ENCODE measurements at places on chromosomes 11 and 22.

GRCh38 chr11:12815931-12816494 is 141.8 kb downstream of the TEAD1 start:
- no peak for DNase-seq

- DNase-seq = no peak
Observed at GRCh38 chr22:17724678-17725499, 49.4 kb downstream of the BID start.

DNA sequence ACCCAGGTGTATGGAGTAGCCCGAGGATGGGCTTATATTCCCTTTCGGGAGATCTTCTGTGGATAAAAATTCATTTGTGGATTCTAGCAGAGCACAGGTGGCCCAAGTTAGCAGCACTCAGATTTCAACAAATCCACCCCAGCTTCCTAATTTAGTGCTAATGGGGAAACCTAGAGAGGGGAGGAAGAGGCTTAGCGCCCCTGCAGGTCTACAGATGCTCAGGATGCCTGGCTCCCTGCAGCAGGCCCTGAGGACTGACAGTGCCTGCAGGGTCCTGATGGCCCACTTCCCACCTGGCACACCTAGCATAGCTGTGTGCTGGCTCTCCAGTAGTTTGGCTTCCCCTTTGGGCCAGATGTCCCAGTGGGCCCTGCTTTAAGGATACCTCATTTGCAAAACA is 6.5 kb downstream of the DGAT2 start:
- DNase-seq = no peak

- no peak for DNase-seq
Observed at GRCh38 chr11:83011333-83012167, 60.1 kb downstream of the RAB30 start.

DNA sequence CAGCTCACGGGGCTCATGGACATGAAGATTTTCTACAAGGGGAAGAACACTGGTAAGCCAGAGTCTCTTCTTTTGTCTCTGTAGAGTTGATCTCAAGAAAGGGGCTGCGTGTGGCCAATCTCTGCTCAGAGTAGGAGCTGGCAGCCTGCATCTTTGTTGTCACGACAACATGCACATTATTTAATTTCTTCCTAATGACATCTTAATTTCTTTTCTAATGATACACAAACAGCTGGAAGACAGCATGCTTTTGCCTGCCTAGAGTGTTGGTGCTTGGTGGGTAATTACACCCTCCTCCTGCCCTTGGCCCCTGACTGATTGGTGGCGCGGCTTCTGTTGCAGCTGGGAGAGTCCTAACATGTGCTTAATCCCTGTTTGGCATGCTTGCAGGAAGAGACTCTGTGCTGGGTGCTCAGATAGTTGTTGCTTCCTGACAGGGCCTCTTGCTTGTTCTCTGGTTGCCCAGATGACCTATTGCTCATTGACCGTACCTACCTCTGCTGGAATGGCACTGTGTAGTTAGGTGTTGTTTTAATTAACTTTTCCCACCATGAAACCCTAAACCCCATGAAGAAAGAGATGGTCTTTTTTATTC is 106.9 kb upstream of the SORL1-AS1 start:
- DNase-seq = no peak

DNA sequence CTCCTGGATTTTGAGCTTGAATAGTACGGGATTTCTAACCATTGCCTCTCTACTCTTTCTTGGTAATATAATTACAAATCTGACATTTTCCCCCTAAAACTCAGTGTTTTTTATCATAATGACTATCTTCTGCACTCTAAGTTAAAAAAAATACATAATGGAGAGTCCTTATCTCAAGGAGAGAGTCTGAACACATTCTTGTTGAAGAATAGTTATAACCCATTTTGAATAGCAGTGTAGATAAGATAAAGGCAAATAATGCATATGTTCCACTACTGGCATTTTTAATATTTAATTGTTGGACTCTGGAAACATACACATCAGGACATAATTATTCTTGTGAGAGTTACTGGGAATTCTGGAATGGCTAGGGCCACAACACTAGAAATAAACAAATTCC is 456.5 kb upstream of the ANO5 start:
- no peak for DNase-seq

- no peak for DNase-seq
Observed at GRCh38 chr22:24335496-24335895, 64.9 kb downstream of the SPECC1L start.

DNA sequence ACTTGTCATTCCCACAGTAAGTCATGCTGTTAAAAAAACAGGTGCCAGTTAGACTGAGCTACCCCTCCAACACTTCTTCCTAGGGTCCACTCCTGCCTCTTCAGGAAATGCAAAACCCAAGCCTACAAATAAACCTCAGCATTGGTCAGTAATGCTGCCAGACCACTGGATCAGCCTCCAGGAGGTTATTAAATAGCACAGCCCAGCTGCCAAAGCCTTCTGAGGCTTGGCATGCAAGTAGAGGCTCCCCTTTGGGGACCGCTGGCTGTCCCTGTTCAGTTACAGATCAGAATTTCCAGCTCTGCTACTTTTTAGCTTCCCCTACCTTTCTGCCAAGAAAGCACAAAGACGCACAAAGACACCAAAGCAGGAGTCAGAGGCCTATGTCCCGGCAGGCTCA is 33.3 kb downstream of the ABTB2 start:
- no peak for DNase-seq

GRCh38 chr11:47177229-47177845 is 658 bp upstream of the ARFGAP2 start:
- DNase-seq = peak; percentile 60

GRCh38 chr11:59629996-59630395 is 14.4 kb upstream of the OSBP start:
- DNase-seq = no peak

DNA sequence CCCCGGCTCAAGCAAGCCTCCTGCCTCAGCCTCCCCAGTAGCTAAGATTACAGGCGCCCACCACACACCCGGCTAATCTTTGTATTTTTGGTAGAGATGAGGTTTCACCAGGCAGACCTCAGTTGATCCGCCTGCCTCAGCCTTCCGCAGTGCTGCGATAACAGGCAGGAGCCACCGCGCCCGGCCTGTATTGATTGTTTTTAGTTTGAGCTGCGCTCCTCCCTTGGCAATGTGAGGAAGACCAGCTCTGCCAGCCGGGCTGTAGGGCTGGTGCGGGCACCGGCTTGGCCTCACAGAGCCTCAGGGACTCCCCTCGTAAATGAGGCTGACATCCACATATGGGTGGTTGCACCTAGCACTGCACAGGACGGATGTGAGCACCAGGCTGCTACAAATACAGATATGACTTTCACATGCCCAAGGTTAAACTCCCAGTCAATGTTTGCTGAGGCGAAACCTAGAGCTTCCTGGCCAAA is 7.5 kb upstream of the SLC2A11 start:
- DNase-seq = no peak

DNA sequence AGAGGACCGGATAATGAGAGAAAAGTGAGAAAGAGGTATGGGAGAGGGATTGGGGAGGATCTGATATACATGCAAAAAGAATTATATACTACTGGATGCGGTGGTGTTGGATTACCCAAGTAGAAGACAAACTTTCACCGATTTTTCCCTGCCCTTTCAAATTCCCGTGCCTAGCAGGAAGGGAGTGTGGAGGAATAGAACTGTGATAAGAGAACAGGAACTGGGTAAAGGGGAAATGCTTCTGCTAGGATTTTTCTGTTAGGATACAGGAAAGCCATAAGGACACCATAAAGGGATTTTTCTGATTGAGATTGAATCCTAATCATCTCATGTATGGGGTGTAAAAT is 480 bp upstream of the MTMR2 start:
- no peak for DNase-seq

- no peak for DNase-seq
Observed at GRCh38 chr11:125980436-125980835, 34.6 kb downstream of the VSIG10L2 start.

DNA sequence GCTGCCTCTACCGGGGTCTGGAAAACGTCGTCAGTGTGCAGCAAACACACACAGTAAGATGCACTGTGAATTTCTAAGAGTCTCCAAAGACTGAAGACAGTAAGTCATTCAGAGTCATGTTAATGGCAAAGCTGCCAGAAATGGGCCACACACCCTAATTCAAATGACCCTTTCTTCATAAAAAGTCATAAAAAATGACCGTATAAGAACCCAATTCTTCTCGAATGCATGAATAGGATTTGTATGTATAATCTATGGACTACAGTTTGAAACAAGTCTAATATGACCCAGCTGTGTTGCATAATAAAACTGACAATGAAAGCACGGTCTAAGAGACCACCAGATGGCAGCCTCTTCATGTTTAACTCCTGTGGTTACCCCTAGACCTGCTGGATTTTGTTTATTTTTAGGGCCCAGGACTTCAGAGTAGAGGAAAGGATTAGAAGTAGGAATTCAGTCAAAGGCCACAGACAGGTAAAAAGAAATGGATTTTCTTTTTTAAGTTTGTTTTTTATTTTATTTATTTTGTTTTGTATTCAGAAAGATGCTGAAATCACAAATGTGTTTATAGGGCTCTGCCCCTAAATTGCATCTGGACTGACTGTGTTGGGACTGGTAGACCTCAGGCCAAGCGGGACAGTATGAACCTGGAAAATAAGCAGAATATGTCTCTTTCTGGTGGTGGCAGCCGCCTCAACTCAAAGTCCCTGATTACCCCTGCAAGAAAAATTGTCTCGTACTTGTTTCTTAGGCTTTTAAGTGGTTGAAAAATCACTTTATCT is 32.1 kb upstream of the SLC5A12 start:
- peak; percentile 72 for DNase-seq

GRCh38 chr11:111851636-111852035 is 19.7 kb downstream of the ALG9 start:
- no peak for DNase-seq

GRCh38 chr11:82756765-82757639 is 23.3 kb upstream of the FAM181B start:
- DNase-seq = peak; percentile 37

DNA sequence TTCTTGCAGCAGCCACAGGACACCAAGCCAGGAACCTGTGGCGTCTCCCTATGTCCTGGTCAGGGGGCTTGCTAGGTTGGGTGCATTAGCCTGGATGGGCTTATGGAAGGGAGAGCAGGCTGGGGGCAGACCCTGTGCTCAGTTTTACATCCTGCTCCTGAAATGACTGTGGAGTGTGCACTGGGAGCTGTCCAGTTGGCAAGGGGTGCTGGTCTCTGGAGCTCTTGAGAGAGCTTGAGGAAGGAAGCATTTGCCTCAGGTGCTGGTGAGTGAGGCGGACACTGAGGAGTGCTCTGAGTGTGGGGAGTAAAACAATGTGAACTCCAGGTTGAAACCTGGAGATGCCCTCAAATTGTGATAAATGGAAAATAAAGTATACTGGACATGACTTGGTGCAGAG is 3.4 kb downstream of the SCGB1D4 start:
- no peak for DNase-seq

DNA sequence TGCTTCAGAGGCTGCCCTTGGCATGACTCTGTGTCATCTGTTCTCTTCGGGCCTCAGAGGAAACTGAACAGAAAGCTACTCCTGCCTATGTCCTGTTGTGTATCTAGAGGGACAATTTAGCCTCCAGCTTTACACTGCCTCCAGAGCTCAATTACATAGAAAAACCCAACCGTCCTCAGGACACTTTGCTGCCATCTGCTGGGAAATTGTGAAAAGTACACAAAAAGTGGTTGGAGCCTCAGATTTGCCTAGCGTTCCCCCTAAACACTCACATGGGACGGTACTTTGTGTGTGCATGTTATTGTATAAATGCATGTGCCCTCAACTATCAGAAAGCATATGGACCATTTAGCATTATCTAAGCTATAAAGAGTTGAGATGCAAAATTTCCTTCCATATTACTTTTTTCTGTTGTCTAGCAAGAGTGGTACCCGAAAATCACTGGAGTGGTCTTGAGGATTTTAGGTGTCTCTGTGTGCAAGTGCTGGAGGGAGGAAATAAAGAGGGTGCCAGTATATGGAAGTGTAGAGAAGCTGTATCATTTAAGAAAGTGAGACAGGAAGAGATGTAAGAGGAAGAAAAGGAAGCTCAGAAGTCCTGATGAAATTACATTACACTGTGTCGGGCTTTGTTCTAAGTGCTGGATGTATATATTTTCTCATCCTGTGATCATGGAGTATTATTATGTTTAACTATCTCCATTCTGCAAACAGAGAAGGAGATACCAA is 8.7 kb upstream of the MS4A4E start:
- DNase-seq = no peak

DNA sequence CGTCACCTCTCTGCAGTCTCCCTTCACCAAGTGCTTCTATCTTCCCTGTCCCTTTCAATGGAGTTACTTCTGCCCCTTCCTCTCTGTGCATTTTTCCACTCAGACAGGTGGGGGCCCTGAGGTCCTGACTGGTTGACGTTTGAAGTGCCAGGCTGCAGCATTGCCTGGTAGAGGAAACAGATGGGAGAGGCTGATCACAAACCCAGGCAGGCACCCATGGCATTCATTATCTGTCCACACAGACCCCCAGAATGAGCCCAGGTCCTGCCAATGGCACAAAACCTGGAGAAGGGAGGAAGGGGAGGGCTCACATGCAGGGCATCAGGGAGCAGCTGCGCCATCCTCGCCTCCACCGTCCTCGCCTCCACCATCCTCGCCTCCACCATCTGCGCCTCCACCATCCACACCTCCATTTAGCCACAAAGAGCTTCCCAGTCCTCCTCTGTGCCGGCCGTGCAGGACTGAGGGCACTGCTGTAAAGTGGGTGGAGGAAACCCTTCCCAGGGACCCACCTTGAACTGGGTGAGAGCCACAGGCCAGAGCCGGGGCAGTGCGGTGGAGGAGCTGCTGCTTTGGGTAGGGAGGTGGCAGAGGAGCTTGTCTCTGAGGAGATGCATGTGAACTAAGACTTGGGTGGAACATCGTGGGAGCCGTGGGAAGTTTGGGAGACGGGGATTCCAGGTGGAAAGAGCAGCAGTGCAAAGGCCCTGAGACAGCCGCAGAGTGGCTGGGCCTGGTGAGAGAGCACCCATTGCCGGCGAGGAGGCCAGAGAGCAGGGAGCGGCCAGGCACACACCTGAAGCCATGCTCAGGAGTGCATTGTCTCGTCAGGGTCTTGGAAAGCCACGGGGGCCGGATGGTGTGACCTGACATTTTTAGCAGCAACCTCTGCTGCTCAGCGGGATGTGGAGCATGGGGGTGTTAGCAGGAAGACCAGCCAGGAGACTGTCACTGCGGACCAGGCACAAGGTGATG is 145.1 kb downstream of the TBC1D22A start:
- no peak for DNase-seq

DNA sequence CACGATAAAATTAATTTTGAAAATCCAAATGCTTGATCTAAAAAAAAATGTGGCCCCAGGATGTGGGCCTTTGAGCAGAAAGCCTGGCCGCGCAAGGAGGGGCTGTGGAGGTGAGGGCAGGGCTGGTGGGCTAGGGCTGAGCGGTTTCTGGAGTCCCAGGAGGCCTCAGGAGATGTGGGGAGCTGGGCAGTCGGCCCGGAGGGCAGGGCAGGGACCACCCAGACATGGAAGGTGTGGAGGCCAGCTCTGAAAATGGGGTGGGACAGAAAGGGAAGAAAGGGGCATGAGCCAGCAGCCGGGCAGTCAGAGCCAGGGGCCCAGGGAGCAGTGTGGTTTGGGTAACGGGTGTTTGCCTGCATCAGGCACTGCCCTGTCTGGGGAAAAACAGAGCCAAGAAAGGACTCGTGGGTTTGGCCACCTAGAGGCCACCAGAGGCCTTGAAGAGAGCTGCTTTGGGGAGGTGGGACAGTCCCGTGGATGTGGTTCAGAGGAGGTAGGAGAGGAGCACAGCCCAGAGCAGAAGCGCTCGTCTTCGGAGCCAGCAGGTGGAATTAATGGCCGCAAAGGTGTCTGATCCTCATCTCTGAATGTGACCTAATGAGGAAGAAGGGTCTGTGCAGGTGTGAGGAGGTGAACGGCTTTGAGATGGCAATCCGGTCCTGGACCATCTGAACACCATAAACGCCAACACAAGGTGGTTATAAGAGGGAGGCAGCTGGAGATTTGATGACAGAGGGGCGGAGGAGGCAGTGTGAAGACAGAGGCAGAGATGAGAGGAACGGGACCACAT is 50.2 kb downstream of the IGF2 start:
- DNase-seq = no peak
